ENCODE measurements at places on chromosomes 4 and X. TPM values are rescaled to one million over a fixed set of nuclear protein-coding genes. Genes with fewer than 3 reads are reported as not detected.

AMER1 gene
- 4.1 TPM for total RNA-seq

FAM236A gene
- not detected for total RNA-seq

CRLF2 gene
- 0.96 TPM for total RNA-seq

CT55 gene
- total RNA-seq: not detected

CYLC1 gene
- not detected for total RNA-seq

WAS gene
- 138 TPM for total RNA-seq

FAM9B gene
- total RNA-seq: not detected

S100G gene
- not detected for total RNA-seq

ADH1A gene
- total RNA-seq: not detected

PNMA6F gene
- not detected for total RNA-seq

SMPX gene
- total RNA-seq: not detected

ART3 gene
- total RNA-seq: not detected

TNMD gene
- total RNA-seq: not detected

ERVMER34-1 gene
- total RNA-seq: not detected

TBC1D1 gene
- total RNA-seq: 62.9 TPM

USP17L21 gene
- total RNA-seq: not detected

DUX4 gene
- total RNA-seq: not detected

GSPT2 gene
- 10.8 TPM for total RNA-seq

CCDC120 gene
- total RNA-seq: 6.9 TPM

CT45A1 gene
- not detected for total RNA-seq

FGF2 gene
- total RNA-seq: 2.9 TPM

POU4F2 gene
- total RNA-seq: not detected

VCX3B gene
- not detected for total RNA-seq

TRO gene
- 3.6 TPM for total RNA-seq

TLR2 gene
- not detected for total RNA-seq

PPEF2 gene
- total RNA-seq: 0.29 TPM

SSX4B gene
- not detected for total RNA-seq

TMEM150C gene
- not detected for total RNA-seq

All from activated CD8-positive, alpha-beta memory T cell treated with anti-CD3 and anti-CD28 coated beads, Interleukin-2, amount 10 ng/mL, durations not matched to agents 7 days and 5 days (primary cell).